ENCODE measurements at places on chromosomes 4 and X. TPM values are rescaled to one million over a fixed set of nuclear protein-coding genes. Genes with fewer than 3 reads are reported as not detected.

Gene IQSEC2
- 18.0 TPM for polyA plus RNA-seq

Gene NUP62CL
- polyA plus RNA-seq: 11.9 TPM

DNA sequence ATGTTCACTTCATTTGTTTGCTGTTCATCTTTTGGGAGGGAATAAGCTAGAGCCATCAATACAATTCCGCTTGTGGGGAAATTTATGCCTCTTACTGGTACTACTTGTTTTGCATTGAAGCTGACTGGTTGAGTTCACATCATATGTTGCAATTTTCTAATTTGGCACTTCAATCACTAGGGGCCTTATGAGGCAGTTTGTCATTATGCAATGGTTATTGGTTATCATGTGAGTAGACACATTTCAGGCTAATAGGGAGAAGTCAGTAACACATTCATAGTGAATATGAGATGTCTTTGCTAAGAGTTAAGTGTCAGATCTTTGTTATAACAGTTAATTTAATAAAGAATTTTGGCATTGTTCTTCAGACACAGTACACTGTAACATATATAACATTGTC, 5.0 kb downstream of the RPL36A start:
- no peak for DNase-seq

GRCh38 chr4:47532658-47533057, 47.6 kb downstream of the ATP10D start:
- DNase-seq: no peak

Gene INTS6L
- polyA plus RNA-seq: 17.8 TPM

Gene APLN
- 5.2 TPM for polyA plus RNA-seq

- DNase-seq: no peak
Measured at GRCh38 chr4:10006231-10006600, 15.1 kb downstream of the SLC2A9 start.
